D721Med (cell line): ENCODE measurements at places on chromosomes 6 and 20.

DNA sequence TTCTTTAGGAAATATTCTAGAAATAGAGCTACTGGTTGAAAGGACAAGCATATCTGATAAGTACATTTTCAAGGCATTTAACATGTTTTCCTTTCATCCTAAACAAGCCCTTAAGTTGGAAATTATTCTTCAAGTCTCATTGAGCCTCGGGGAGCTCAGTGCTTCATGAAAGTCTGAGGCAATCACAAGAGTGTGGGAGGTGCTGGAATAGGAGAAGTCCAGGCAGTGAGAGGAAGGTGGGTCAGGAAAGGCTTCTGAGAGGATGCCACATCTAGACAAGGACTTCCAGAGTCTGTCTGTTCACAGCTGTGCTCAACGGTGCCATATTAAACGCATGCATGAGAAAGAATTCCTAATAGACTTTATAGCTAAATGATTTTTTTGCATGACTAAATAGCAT, 69.8 kb downstream of the CD83 start:
- no peak for DNase-seq

- no peak for DNase-seq
These were observed 469.4 kb upstream of the SLC35B3 start for GRCh38 chr6:8904754-8905153.

- DNase-seq: no peak
These were observed 10.5 kb downstream of the PLN start for GRCh38 chr6:118558464-118559217.

GRCh38 chr6:98498866-98499265, 335.5 kb upstream of the POU3F2 start:
- no peak for DNase-seq

GRCh38 chr6:122400121-122400450, 634 bp downstream of the HSF2 start:
- no peak for DNase-seq

- DNase-seq: no peak
These were observed 705 bp downstream of the ZSCAN23 start for GRCh38 chr6:28442586-28442985.

DNA sequence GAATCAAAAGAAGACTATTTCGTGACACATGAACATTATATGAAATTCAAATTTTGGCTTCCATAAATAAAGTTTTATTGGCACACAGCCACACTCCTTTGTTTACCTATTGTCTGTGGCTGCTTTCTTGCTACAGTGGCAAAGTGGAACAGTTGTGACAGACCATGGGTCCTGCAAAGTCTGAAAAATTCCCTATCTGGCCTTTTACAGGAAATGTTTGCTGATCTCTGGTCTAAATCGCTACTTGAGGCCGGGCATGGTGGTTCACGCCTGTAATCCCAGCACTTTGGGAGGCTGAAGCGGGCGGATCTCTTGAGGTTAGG, 23.1 kb upstream of the PREX1 start:
- no peak for DNase-seq

GRCh38 chr20:34165018-34165619, 53.1 kb upstream of the EIF2S2 start:
- no peak for DNase-seq

DNA sequence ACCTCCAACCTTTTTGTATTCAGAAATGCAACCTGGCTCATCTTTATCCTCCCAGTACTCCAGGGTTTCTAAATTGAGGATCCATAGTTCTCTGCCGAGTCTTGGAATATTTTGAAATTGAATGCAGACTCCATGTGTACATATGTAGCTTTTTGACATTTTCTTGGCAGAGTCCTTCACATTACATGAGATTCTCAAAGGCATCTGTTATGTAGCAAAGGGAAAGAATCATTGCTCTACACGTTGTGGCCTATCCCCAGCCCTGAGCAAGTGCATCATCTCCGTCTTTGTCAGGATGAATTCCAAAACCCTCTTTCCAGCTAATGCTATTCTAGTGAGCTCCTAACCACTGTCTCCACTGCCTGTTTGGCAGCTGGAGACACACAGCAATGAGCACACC, 742.9 kb downstream of the DHX35 start:
- DNase-seq: no peak

- DNase-seq: no peak
These were observed 39.0 kb upstream of the ASXL1 start for GRCh38 chr20:32319100-32319499.

- no peak for DNase-seq
These were observed 311.2 kb upstream of the OPRM1 start for GRCh38 chr6:153727885-153728284.

DNA sequence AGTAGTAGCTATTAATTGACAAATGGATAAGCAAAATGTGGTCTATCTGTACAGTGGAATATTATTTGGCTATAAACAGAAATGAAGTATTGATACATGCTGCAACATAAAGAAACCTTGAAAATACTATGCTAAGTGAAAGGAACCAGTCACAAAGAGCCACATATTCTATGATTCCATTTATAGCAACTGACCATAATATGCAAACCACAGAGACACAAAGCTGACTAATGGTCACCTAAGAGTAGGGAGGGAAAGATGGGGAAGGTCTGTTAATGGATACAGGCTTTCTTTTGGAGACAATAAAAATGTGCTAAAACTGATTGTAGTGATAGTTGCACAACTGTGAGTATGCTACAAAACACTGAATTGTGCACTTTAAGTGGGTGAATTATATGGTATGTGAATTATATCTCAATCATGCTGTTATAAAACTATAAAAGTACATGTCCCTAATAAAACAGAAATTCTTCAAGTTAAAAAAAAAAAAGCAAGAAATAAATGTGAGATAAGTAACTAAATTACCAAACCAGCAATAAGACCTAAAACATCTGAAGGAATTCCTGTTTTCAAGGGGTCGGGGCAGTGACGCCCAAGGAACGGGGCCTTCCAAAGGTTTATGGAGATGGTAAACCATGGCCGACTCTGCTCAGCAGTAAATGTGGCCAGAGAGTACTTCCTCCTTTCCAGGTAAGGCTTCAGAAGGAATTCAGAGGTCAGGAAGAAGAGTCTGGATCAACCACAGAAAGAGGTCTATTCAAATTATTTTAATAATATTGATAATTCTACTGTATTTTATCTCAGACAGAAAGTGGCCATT, 75.4 kb downstream of the ARHGAP18 start:
- DNase-seq: no peak

GRCh38 chr6:117933471-117933870, 26.4 kb downstream of the SLC35F1 start:
- no peak for DNase-seq

- DNase-seq: no peak
These were observed 6.3 kb downstream of the ACOT8 start for GRCh38 chr20:45850926-45851325.

DNA sequence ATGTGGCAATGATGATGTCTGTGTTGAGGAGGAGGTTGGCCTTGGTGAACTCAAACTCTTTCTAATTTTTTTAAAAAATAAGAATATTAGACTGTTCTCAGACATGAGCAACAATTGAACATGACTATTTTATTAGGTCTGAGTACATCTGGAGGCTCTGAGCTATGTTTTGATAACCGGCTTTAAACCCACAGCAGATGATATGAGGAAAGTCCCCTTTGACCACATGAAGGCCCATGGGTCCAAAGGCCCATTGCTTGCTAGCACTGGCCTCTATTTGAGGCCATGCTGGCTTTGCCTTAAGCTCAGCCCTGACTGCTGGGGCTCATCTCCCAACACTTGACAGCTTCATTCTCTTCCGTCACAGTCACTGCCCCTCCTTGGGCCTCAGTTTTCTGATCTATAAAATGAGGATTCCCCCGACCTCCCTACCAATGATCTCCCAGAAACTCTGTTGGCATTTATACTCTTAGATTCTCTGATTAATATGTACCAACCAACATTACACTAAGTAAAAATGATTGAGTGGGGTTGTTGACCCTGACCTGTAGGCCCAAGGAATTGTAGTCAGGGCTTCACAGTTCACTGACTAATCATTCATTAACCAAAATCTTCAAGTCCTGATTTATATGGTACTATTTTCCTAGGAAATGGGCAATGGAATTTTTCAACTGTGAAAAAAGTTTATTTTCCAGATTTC, 23.9 kb upstream of the TINAG start:
- DNase-seq: no peak

DNA sequence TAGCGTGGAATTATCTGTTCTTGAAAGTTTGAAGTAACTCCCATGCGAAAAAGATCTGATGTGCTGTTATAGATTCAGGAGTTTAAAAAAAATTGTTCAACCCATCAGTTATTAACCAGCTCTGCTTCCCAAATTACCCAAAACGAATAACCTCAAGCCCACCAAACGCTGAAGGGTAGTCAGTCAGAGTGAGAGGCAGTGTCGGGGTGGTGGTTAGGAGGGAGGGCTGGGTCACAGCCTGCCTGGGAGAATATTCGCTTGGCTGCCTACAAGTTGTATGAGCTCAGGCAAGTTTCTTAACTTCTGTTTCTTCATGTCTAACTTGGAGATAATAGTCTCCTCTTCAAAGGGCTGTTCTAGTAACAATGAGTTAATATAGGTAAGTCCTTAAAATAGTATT, 114.6 kb downstream of the JPH2 start:
- DNase-seq: no peak

DNA sequence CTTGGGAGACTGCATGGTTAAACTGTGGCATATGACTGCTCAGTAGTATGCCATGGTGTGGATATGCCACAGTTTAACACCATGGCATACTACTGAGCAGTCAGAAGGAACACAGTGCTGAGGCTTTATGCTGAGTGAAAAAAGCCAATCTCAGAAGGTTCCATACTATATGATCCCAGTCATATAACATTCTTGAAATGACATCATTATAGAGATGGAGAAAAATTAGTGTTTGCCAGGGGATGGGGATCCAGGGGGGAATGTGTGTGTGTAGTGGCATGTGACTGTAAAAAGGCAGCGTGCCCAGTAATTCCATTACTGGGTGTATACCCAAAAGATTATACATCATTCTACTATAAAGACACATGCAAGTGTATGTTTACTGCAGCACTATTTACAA, 85.8 kb downstream of the FOXF2 start:
- DNase-seq: no peak

DNA sequence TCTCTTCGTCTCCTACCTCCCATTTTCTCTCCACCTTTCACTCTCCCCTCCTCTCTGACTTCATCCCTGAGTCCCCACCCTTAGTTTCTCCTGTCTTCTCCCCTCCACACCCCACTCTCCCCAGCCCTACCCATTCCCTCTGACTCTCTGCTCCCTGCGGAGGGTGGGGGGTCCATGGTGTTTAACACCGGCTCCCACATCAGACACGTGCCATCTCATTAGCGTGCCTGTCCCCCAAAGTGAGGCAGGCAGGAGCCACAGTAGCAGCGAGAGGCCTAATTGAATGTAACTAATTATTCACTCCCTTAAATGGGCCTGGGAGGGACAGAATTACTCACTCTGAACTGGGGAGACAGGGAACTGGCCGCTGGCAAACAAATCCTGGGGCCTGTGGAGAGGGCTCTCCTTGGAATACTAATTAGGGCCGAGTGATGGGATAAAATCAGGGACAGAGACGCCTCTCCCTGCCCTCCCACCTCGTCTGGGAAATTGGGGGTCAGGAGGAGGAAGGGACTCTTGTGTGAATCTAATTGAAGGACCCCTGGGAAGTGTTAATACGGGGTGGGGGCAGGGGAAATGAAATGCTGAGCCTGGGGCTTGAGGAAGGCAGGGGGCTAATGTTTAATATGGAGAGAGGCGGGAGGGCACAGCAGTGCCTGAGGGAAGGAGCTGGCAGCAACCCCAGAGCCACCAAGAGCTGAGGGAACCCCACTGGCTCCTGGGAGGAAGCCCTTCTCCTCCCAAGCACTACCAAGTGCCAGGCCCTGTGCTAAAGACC, 17.9 kb downstream of the CD40 start:
- DNase-seq: no peak

DNA sequence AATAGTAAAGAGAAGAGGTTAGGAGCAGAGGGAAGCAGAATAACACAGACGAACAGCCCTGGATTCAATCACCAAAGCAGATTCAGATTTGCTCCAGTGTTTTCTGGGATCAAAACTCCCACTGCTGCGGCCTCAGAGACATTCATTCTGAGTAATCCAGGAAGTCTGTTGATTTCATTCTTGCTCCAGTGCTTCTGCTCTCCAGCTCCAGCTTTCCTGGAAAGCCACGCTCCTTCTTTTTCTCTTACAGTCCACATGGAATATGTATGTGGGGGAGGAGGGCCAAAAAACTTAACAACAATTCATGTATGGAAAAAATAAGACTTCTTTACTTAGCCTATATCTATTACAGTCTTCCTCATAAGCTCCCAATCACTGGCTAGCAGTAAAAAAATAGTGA, 26.4 kb upstream of the UST start:
- DNase-seq: no peak

GRCh38 chr20:63117151-63117550, 98.8 kb downstream of the YTHDF1 start:
- no peak for DNase-seq

GRCh38 chr6:21653905-21654304, 60.4 kb downstream of the SOX4 start:
- no peak for DNase-seq

- no peak for DNase-seq
These were observed 33.4 kb downstream of the LRRC1 start for GRCh38 chr6:53828215-53828614.

- no peak for DNase-seq
These were observed 137.7 kb downstream of the INSM1 start for GRCh38 chr20:20505554-20505953.

GRCh38 chr6:81704700-81705099, 47.8 kb downstream of the TENT5A start:
- DNase-seq: no peak

GRCh38 chr6:37913210-37913609, 93.7 kb downstream of the ZFAND3 start:
- DNase-seq: no peak

DNA sequence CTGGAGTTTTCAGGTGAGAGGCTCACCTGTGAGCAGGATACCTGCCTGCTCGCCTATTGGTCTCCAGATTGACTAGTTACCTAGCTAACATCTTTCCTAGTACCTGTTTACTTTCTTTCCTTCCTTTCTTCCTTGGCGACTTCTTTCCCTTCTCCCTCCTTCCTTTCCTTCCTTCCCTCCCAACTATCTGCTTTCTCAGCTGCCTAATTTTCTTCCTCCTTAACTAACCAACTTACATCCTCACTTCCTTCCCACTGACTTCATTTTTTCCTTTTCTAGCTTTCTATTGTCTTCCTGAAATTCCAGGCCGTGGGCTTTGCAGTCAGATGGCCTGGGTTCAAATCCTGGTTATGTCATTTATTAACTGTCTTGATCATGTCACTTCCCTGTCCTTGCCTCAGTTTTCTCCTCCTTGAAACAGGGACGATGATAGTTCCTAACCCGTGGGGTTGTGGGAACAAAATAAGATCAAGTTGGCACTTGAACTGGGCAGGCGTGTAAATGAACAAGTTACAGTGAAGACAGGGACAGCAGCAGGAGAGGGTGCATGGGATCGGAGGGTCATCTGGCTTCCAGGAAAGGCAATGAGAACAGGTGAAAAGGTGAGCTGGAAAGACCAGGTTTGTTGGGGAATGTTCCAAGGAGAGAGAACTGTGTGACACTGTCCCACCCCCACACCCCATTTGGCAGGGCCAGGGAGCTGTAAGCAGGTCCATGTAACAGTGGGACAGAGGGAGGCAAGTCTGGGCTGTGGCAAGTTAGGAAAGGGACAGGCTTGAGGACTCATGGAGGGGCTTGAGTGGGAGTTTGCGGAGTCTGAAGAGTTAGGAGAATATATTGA, 540 bp downstream of the SGK2 start:
- DNase-seq: no peak
